Erythroblast (primary cell): ENCODE measurements at places on chromosomes 3 and 15.

DNA sequence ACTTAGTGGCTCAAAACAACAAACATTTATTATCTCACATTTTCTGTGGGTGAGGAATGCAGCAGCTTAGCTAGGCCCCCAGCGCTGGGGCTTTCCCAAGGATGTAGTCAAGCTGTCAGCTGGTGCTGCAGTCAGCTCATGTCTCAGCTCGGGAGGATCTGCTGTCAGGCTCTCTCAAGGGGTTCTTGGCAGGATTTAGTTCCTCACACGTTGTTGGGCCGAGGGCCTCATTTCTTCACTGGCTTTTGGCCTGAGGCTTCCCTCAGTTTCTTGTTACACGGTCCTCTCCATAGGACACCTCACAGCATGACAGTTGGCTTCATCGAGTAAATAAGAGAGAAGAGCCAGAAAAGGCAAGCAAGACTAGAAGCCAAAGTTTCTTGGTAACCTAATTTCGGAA, 13.7 kb upstream of the U2SURP start:
- DNase-seq = no peak

- no peak for DNase-seq
Observed at GRCh38 chr3:103158183-103158582, 723.4 kb downstream of the ZPLD1 start.

DNA sequence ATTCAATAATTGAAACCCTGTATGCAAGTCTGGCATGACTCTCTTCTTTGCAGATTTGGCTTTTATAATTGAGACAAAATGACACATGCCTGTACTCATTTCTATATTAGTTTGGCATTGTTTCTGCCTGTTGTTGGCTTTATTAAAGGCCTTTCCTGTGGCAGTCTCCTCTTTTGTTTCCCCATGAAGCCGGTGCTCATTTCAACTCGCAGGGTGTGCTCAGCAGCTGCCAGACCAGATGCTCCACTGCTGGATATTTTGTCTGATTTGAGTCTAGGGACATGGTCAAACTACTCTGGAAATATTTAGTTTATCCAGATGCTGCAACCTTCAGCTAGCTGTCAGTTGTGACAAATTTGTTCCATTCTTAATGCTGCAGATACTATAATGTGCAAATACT, 445.3 kb downstream of the NAALADL2 start:
- no peak for DNase-seq

DNA sequence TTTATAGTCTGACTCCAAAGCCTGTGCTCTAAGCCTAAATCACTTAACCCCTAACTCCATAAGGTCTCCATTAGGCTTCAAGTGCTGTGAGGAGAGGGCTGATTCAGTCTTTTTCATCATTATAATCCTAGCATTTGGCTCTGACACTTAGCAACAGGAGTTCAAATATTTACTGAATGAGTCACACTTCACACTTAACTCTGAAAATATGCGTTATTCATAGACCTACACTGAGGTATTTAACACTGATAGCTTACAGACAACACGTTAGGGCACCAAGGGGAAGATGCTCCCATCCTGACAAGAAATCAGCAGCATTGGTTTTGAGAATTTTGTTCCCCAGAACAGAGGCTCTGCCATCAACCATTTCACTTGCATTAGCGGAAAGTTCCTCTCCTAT, 53.5 kb downstream of the MSL2 start:
- DNase-seq = no peak

DNA sequence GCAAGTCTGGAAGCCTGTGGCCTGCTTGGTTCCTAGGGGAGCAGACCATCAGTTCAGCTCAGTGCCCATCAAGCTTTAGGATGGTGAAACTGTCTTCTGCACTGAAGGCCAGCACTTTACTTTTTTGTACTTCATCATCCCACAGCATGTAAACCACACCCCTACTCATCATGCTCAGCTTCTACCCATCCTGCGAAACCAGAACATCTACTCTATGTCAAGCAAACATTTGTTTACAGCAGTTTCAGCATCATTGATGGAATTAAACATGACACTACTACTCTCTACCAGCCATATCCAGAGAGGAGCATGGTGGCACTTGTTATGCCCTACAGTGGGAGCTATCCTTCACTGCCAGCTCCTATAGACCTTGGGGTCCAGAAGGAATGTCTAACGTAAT, 306.6 kb downstream of the SOX2 start:
- no peak for DNase-seq

- no peak for DNase-seq
Observed at GRCh38 chr15:41501191-41501917, 7.7 kb downstream of the ITPKA start.

DNA sequence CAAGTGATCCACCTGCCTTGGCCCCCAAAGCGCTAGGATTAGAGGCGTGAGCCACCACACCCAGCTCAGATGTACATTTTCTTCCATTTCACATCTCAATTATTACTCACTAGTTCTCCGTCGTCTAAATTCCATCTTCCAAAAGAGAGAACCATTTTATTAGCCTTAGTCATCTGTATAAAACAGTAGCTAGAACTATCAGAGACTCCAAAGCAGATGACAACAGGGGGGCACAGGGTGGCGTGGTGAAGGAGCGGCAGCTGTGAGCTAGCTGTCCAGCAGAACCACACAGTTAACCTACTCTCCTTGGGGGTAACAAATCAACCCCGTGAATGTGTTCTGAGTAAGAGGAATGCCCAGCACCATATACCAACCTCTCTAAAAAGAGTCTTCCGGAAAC, 7.1 kb downstream of the SLC25A20 start:
- no peak for DNase-seq

DNA sequence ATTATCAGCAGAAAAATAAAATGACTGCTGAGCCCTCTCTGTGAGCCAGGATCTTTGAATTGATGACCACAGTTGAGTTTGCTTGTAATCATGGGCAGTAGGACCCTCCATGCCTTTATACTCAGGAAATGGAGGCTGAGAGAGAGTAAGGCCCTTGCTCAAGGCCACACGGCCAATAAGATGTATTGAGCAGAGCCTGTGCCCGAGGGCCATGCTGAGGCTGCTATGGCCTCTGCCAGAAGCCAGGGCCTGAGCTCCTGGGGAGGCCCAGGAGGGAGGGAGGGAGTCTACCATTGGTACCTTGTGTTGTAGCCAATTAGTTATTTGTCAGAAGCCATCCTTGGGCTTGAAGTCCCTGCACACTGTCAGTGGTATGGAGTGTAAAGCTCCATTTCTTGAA, 151.4 kb downstream of the DNAJB8 start:
- DNase-seq = no peak

DNA sequence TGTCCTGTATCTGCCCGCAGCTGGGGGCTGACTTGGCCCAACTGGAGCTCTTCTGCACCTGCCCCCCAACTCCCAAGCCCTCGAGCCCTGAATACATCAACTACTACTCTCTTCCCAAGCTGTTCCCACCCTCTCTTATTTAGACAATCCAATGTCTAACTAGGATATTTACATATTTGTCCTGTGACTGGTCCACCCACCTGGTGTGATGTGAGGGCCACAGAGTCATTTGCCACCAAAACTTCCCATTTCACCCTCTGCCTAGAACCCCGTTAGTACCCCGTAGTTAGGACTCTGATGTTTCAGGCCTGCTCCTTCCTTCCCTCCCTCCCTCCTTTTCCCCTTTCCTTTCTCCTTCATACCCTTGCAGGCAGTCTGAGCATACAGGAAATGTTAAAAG, 6.4 kb downstream of the CPLX3 start:
- no peak for DNase-seq

GRCh38 chr3:194343561-194343893, 7.6 kb downstream of the CPN2 start:
- no peak for DNase-seq

DNA sequence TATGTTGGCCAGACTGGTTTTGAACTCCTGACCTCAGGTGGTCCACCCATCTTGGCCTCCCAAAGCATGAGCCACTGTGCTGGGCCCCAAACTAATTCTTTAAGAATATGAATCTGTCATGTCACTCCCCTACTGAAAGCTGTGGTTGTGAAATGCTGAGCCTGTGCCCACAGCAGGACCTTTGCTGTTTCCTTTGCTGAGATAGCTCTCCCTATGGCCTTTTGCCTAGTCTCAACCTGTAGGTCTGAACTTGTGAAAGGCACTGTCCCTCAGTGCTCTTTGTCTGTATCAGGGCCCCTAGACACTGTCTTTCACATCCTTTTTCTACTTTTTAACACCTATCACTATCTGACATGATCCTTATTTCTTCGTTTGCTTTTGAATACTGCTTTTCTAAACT, 62.7 kb upstream of the CCR4 start:
- no peak for DNase-seq

- no peak for DNase-seq
Observed at GRCh38 chr15:61818801-61819200, 241.4 kb downstream of the VPS13C start.

DNA sequence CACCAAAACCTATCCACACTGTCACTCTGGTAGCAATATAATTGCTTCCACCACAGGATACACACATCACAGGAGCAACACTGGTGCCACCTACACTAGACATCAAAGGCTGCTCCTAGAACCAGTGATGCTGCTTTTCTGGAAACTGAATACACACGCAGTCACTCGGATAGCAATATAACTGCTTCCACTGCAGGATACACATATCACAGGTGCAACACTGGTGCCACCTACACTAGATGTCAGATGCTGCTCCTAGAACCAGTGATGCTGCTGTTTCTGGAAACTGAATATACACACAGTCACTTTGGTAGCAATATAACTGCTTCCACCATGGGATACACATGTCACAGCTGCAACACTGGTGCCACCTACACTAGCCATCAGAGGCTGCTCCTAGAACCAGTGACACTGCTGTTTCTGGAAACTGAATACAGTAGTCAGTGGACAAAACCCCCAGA, 6.9 kb upstream of the TNFSF10 start:
- no peak for DNase-seq

- no peak for DNase-seq
Observed at GRCh38 chr3:173932624-173933023, 535.1 kb downstream of the NLGN1 start.

DNA sequence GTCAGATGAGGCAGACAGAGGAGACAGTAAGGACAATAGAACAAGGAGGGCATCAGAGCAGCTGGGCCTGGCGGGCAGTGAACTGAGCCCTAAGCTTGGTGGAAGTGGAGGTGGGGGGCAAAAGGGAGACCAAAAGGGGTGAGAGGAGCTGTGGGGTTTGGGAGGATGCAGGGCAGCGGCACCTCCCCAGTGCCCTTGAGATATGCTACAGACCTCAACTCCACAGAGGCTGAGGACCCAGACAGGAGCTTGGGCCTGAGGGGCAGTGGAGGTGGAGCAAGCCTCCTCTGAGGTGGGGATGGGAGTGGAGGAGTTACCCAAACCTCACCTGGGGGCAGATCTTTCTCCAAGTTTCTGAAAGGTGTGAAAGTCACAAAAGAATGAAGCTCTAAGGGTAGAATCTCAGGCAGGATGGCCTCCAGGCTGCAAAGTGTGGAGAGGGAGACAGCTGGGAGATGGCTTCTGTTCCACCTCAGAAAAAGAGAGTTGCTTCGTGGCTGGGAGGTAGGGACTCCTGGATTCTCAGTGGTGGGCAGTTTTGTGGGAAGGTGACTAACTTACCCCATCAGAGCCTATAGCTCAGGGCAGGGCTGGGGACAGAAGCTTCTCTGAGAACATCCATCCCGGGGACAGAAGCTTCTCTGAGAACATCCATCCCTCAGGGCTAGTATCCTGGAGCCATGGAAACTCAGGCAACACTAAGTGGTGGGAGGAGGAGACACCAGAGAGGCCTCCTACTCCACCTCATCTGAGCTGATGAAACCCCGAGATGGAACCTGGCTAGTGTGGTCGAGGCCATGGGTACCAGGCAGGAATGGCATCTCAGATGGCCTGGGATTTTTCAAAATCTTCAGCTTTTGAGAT, 2.3 kb upstream of the CLK3 start:
- DNase-seq = no peak

DNA sequence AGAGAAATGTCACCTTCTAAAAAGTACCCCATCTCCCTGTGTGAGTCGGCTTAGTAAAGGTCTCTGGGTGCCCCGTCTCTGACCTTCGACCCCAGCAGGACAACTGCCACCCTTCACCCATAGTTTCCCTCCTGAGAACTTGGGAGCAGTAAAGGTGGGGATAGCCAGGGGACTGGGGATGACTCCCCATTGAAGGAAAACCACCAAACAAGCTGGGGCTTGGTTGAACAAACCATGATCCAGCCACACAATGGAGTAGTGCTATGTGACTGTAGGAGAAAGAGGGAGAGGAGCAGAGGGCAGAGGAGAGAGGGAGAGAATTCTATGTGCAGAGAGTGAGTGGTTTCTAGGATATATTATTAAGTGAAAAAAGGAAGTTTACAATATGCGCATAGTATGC, 33.7 kb downstream of the IDH3A start:
- DNase-seq = no peak

DNA sequence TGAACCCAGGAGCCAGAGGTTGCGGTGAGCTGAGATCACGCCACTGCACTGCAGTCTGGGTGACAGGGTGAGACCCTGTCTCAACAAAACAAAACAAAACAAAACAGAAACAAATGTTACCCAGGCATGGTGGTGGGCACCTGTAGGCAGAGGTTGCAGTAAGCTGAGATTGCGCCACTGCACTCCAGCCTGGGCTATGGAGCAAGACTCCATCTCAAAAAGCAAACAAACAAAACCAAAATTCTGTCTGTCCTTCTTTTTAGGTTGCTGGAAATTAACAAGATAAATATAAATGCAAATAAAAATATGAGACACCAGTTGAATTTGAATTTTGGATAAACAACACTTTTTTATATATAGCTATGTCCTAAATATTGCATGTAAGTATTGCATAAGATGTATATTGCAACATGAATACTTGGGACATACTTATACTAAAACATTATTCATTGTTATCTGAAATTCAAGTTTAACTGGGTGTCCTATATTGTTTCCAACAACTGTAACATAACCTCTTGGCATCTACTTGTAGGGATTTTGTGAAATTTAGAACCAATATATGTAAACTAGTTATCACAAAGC, 4.7 kb upstream of the CEP97 start:
- no peak for DNase-seq

DNA sequence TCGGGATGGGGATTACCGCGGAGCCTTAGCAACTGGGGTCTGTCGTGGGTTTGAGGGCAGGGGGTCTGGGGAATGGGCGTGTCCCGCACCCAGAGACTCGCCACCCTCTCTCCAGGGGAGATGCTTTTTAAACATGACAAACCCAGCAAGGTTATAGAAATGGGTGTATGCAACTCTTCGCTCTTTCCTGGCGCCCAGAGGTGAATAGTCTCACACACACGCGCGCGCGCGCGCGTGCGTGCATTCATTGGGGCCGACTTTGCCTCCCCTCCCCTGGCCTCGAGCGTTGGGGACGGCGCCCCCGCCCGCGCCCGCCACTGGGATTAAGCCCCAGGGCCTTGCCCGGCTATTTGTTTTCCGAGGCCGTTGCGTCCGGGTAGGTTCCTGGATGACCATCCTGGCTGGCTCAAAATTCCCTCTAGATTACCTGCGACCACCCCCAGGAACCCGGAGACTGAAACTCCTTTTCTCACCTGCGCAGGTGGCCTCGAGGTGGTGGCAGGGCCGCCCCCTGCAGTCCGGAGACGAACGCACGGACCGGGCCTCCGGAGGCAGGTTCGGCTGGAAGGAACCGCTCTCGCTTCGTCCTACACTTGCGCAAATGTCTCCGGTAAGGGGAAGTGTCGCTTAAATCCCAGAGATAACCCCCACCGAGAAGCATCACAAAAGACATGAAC, 777 bp downstream of the GPR160 start:
- DNase-seq = peak; percentile 31
